ENCODE measurements at places on chromosomes 12 and 14.

DNA sequence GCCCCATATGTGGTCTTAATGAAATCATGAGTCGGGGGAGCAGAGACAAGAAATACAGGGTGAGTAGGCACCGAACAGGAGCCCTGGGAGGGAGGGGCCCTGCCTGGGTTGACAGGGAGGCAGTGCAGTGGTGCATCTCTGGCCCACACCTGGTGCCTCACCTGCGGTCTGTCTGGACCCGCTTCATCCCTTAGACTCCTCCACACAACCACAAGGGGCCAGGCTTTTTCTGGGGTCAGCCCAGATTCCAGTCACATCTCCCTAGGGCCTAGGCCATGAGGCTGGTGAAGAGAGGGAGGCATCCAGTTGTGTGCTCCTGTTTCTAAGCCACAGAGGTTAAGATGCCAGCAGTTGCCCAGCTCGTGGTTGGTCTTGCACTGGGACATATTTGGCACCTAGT lies 343.3 kb upstream of the FKBP4 start:
- DNase-seq, result no peak

DNA sequence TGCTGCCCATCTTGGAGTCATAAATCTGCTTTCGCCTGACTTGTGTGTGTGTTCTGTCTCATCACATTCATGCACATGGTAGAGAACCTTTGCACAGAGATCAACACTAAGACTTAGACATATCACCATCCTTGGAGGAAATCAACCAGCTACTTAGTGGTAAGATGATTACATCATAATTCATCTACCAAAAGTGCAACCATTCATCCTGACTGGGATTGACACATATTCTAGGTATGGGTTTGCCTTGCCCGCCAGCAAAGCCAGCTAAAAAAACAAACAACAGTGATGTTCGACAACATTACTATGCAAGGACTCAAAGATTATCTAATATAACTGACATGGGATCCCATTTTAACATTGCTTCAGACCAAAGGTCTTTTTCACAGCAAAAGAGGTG lies 228.7 kb downstream of the NUAK1 start:
- no peak for DNase-seq

DNA sequence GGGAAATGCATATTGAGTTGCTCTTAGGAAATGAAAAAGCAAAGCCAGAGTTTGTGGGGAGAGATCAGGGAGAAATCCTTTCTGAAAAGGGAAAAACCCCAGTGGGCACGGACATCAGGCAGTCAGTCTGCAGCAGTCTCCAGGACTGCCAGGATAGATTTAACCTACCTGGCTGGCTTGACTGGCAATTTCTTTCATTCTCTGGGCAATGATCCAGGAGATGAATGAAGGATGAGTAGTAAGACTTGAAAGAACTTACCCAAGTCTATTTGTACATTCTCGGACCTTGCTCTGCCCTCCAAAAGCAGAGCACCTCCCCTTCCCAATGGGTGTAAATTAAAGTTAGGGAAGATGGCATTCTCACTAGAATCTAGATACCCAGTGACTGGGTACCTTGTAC lies 42.9 kb downstream of the CMAS start:
- DNase-seq, result no peak

DNA sequence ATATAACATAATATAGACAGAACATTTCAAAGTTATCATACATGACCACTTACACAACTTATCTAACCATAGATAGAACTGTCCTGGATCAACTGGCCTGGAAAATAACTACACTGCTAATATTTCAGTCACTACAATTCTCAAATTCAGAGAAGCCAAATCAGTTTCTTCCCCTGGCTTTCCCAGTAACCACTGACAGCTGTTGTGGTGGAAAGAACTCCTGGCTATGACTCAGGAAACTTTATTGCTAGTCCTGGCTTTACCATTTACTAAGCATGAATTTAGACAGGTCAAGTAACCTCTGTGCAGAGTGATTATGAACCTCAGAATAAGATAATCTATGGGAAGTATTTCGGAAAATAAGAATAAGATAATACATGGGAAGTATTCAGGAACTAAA lies 244.9 kb upstream of the DIO2 start:
- no peak for DNase-seq

DNA sequence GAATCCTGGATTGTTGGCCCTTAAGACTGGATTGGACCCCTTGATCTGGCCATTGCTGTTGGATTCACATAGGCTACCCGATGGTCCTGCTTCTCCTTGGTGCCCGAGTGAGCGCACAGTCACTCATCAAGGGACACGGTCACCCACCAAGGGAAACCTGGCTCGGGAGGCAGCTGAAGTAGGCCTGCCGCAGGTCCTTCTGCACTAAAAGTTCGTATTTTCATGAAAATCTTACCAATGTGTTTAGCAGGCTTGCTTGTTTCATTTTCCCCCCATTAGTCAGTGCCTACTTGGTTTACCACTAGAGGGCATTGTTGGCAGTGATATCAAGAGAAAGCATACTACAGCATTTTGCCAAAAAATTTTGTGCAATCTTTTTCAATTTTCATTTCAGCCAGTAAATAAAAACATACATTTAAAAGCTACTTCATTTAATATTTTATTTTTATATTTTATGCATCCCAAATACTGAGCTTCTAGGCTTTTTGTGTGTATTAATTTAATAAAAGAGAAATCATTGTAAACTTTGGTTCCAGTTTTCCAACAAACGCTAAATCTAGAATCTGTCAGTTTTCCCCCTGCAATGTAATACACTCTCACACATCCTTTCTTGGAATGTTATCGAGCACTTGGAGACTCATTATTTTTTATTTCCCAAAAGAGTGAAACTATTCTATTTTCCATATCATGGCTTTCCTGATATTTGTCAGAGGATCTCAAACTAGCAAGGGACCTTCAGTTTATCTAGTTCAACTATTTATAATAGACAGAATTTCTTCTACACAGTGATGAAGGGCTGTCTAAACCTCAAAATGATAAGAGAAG lies 116.7 kb downstream of the LMNTD1 start:
- peak; percentile 70 for DNase-seq

DNA sequence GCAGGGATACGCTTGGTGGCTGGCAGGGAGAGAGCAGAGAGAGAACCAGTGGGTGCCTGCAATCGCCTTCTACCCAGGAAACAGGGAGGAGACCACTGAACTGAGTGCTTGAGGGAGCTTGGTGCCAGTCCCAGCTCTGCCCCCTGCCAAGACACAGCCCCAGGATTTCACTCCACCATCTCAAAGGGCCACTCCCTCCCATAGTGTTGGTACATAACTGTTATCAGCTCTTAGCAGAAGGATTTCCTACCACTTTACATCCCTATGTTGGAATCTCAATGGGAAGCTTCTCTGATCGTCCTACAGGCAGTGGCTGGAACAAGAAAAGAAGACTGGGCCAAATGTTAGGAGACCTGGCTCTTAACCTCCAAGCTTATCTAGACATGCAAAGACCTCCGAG lies 157.4 kb upstream of the FOXN3 start:
- no peak for DNase-seq

GRCh38 chr12:56296295-56296694 lies 3.8 kb downstream of the CS start:
- peak; percentile 80 for DNase-seq
